ENCODE measurements at places on chromosomes 7 and 10.

DNA sequence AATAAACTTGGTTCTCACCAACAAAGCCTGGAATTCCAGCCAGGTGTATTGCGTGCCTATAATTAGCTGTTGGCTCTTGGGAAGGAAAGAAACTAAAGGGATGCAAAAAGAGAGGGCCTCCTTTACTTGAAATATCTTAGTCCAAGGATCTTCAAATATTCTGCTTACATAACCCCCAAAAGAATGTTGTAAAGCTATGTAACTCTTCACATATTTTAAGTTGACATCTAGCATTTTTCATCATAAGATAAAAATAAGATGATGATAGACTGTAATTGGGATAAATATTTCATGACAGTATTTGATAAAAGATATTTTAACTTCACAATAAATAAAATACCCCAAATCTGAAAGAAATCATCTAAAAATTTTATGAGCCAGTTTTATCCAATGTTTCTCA lies 52.5 kb upstream of the SEPTIN7 start:
- DNase-seq = no peak

DNA sequence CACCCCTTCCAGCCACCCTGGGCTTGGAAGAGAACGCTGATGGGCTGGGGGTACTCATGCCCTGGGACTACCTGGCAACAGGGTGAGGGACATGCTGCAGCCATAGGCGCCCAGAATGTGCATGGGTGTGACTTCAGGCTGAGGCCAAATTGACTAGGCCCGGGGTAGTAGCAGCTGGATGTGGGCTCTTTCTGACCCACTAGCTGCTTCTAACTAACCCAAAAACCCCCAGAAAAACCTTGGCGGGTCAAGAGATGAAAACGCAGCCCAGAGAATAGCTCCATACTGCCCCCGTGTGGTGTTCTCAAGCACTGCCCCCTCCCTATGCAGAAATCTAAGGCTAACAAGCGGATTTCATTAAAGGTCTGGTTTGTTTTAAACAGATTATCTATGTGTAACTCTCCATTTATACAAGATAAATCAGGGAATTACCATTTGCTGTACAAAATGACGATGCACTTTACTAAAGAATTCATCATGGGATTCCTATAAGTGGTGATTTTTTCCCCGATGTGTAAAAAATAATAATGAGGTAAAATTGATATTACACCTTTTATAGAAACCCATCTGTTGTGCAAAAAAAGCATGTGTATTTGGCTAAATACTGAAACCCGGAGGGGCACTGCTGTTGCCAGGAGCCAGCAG lies 4.2 kb downstream of the SMARCD3 start:
- no peak for DNase-seq

GRCh38 chr7:128379900-128380479 lies 18.5 kb upstream of the PRRT4 start:
- DNase-seq = no peak

DNA sequence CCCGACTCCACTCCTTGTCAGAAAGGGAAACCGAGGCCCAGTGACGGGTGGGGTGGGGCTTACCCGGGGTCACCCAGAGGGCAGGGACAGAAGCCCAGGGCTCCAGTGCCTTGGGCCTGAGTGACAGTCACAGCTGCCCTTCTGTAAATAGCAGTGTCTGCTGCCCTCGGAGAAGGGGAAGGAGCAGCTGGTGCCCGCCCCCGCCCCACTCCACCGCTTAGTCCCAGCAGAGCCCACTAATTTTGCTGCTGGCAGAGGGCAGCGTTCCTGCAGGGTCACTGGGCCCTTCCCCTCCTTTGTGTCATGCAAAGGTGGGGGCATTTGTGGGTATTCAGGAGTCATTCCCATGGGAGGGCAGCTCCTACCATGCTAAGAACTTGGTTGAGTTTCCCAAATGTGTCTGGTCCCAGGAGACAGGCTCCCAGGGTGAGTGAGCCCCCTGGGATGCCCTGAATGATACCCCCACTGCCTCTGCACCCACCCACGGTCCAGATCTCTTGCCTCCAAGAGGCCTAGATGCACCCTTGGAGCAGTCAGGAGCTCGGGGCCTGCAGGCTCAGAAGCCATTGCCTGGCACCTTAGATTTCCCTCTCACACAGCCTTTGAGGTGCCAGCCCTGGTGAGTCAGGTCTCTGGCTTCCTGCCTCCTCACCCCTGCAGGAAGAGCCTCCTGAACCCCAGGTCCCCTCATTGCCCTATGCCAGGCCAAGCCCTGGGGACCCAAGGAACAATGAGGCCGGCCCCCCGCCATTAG lies 17.2 kb downstream of the SH2B2 start:
- DNase-seq = no peak

GRCh38 chr7:1532456-1533254 lies 2.2 kb downstream of the MAFK start:
- no peak for DNase-seq

GRCh38 chr10:59287587-59288255 lies 74.6 kb downstream of the FAM13C start:
- DNase-seq = no peak

GRCh38 chr7:156889746-156890145 lies 3.2 kb downstream of the LMBR1 start:
- DNase-seq = no peak
